CD4-positive, alpha-beta T cell treated with Interleukin-6 at 100 ng/mL for 8 hours (primary cell): ENCODE measurements at places on chromosomes 3 and 15.

GRCh38 chr3:43709022-43709421 lies 18.3 kb downstream of the ABHD5 start:
- no peak for DNase-seq

DNA sequence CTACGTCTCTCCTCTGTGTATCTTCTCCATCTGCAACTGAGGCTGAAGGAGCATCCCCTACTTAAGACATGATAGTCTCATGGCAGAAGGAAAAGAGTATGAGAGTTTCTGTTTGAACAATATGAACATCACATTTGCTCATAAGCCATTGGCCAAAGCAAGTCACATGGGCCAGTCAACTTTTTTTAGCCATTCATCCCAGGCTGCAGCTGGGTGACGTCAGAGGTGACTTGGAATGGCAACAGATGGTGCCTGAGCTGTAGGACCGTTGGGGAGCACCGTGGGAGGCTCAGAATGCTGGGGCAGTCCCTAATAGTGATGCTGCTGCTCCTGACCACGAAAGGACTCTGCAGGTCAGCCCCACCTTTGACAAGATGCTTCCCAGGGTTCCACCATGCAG lies 58.7 kb downstream of the CRTC3 start:
- DNase-seq: no peak

GRCh38 chr15:83108266-83109219 lies 1.1 kb downstream of the TM6SF1 start:
- peak; percentile 5 for DNase-seq

DNA sequence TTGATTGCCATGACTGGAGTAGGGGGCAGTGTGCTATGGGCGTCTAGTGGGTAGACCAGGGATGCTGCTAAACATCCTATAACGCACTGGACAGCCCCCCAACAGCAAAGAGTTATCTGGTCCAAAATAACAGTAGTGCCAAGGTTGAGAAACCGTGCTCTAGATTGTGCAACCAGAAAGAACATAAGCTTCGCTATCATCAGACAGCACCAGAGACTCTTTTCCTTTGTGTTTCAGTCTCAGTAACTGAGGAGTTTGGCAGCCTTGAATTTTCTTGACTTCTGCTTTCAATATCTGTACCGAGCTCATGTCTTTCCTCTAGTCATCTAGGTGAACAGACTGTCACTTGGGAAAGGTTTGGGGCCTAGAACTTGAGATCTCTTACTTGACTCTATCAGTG lies 8.8 kb downstream of the ARID3B start:
- DNase-seq: no peak

DNA sequence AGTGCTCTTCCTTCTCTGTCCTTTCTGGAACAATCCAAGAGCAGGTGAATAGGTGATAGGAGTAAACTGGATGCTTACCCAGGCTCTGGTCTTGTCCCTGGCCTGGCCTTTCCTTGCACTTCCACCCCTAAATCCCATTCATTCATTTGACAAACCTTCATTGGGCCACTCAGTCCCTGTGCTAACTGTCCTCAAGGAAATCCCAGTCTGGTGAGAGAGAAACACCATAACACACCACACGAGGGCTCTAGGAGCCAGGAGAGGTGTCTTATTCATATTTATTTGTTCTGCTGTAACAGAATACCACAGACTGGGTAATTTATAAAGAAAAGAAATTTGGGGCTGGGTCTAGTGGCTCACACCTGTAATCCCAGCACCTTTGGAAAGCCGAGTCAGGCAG lies 22.8 kb downstream of the EFCC1 start:
- DNase-seq: no peak

- DNase-seq: no peak
Observed at GRCh38 chr3:122305818-122306621, 19.0 kb upstream of the CSTA start.

GRCh38 chr3:42876940-42877720 lies 1.5 kb upstream of the CYP8B1 start:
- no peak for DNase-seq

DNA sequence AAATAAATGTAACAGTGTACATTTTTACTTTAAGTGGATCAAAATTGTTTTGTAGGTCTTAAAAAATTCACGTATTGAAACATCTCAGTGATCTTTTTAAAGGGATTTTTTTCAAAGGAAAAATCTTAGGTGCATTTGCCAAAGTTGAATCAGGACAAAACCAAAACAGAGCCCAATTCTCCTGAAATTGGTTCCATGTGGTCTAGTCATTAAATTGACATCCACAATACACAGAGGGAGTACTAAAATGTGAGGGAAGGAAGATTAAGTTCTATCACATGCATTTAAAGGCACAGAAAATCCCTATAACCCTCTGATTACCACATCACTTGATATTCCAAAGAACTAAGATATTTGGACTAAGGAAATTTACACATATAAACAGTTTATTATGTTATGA lies 39.3 kb upstream of the HDC start:
- DNase-seq: no peak

- DNase-seq: no peak
Observed at GRCh38 chr15:48536681-48537091, 108.8 kb downstream of the FBN1 start.

DNA sequence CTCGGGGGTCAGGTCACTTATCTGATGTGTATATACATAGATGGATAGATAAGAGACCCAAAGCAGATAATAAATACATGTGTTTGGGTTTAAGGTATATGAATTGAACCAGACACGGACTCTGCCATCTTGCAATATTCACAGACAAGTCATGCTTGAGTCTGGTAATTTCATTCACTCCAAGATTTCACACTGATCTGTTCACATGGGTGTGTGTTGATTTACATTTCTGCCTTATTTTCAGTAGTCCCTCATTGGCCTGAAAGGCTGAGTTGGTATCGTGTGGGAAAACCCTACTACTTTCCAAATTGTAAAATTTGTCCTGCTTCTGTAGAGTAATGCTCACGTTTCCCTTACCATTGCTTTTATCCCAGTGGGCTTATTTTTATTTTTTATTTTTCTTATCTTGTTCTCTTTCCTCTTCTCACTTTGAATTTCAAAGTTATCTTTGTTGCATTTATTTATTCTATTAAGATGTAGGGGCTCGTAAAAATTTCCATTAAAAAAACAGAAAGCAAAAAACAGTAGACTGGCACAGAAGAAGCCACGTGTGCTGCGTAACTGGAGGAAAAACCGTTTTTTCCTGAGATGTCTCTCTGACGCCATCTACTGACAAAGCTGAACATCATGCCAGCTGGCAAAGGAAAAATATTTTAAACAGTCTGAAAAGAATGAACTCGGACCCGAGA lies 10.8 kb upstream of the MFSD1 start:
- DNase-seq: peak; percentile 55

- DNase-seq: no peak
Observed at GRCh38 chr15:77276943-77277342, 143.0 kb downstream of the PEAK1 start.

GRCh38 chr3:101195951-101196713 lies 124.2 kb downstream of the IMPG2 start:
- no peak for DNase-seq

GRCh38 chr15:50330921-50331320 lies 24.1 kb downstream of the GABPB1 start:
- DNase-seq: no peak

- DNase-seq: no peak
Observed at GRCh38 chr3:107958146-107958545, 132.7 kb downstream of the CD47 start.

- DNase-seq: no peak
Observed at GRCh38 chr3:87333393-87333892, 57.1 kb upstream of the POU1F1 start.

DNA sequence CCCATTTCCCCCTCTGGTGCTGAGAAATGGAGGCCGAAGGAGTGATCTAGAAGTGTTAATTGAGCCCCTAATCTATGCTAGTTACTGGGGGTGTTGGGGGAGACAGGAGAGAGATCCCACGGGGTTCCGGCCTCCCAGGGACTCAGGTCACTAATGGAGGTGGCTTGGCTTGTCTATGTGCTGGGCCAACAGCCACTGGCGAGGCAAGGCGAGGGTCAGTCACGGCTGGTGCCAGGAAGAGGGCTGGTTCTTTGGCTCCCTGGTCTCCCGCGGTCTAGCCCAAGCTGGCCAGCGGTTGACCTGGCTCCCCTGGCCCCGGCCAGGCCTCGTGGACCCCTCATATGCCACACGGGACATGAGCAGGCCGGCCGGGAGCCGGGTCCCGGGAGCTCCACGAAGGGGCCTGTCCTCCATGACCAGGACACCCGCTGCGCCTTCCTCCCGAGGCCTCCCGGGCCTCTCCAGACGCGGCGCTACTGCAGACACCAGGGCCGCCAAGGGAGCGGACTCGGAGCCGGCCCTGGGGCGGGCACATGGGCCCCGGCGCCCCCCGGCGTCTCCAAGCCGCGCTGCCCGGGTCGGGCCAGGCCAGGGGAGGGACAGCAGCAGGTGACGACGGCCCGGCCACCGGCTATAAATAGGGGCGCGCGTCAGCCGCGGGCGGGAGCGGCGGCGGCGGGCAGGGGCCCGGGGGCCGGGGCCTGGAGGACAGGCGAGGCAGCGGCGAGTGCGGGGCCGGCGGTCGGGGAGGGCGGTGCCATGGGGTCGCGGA lies at the start of gene ALPK3:
Gene ALPK3, plus strand, starts transcription at position 663 of the 772 bp plus-strand sequence. Its CDS starts 97 bp downstream, at position 760.
- DNase-seq: no peak

DNA sequence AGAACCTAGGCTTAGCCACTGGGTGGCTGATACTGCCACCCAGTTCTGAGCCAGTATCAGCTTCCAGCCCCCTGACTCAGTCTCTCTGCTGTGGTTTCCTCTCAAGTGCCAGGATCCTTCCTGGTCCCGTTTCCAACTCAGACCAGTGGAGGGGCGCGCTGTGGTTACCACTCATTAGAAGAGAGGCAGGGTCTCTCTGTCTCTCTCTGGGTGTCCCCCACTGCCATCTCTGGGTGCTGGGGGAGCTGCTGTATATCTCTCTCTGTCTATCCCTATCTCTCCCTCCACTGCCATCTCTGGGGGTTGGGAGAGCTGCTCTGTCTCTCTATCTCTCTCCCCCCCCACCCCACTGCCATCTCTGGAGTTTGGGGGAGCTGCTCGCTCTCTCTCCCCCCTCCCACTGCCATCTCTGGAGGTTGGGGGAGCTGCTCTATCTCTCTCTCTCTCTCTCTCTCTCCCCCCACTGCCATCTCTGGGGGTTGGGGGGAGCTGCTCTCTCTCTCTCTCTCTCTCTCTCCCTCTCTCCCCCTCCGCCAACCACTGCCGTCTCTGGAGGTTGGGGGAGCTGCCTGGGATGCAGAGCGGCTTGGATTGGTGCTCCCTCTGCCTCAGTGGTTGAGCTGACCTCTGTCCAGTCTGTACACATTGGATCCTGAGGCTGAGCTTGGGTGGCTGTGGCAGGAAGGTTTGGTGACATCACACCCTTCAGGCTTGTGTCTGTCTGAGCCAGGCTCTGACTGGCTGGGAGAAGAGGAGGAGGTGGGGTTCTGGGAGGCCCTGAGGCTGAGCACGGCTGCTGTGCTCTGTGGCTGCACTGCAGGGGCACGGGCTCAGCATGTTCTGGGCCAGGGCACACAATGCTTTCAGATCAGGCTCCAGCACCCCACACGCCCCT lies 98.9 kb downstream of the APBA2 start:
- no peak for DNase-seq

DNA sequence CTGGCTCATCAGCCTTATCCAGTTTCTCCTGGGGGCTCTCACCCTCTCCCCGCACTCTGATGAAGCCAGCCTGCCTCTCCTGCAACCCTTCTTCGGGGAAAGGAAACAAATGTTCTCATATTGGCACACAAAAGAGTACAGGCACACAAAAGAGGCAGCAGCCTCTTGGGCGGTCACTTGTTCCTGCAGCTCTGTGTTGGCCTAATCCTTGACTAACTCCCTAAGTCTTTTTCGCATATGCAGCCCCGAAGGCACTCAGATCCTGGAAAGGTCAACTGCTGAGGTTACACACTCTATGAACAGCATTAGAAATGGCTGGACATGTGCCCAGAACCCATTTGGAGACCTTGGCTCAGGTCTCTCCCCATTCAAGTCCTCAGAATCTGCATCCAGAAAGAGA lies 7.4 kb upstream of the CAMP start:
- DNase-seq: no peak

- no peak for DNase-seq
Observed at GRCh38 chr3:31253782-31254181, 278.9 kb upstream of the STT3B start.

DNA sequence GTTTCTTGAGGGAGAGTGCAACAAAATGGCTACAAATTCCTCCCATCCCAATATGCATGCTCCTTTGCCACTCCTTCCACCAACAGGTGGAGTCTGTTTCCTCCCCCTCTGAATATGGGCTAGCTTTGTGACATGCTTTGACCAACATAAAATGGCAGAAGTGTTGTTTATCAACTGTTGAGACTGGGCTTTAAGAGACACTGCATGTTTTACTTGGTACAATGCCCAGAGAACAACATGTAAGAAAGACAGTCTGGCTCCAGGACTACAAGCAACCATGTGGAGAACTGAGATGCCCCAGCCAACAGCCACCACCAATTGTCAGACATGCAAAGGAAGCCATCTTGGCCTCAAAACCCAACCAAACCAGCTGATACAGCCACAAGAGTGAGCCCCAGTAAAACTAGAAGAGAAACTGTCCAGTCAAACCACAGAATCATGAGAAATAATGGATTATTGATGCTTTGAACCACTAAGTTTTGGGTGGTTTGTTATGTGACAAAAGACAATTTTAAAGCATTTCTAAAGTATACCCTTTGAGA lies 40.5 kb downstream of the NUDT16 start:
- no peak for DNase-seq

DNA sequence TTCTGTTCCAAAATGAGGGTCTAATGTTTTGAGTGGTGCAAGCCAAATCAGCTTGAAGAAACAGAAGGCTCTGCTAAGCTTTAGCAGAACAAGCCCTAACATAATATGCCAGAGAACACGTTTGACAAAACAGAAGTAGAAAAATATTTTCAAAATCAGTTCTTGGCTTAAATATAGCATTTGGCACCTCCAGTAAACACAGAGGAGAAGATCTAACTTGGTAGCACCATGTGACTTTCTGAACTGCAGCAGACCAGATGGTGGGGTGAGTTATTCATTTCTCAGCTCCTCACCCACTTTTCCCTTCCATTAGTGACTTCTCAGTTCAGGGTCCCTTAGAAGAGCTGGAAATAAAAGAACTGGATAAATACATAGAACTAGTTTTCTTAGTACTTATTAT lies 395.8 kb downstream of the MAGI1 start:
- DNase-seq: no peak

DNA sequence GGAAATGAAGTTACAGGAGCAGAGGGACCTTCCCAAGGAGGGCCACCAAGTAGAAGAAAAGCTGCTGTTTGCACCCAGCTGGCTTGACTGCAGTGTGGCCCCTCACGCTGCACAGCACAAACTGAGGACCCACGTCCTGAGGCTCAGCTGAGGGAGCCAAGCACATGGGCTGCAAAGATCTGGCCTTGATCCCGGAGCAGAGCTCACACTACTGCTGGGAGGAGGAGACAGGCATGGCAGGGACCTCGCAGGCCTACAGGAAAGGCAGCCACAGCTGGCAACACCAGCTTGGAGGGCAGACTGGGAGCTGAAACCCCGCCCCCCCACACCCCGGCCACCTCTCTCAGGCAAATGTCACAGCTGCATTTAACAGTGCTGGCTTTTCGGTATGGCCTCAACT lies 39.7 kb downstream of the KLHL25 start:
- DNase-seq: no peak

GRCh38 chr15:55402707-55403106 lies 5.5 kb downstream of the CCPG1 start:
- no peak for DNase-seq

- DNase-seq: peak; percentile 68
Observed at GRCh38 chr3:36893137-36893557, 51.7 kb downstream of the TRANK1 start.

- no peak for DNase-seq
Observed at GRCh38 chr3:128845119-128845777, 34.2 kb upstream of the ACAD9 start.
